ENCODE measurements at places on chromosomes 16 and 17. TPM values are rescaled to one million over a fixed set of nuclear protein-coding genes. Genes with fewer than 3 reads are reported as not detected.

GRAPL gene
- total RNA-seq: 0.31 TPM

PRRT2 gene
- 9.7 TPM for total RNA-seq

TRIM47 gene
- total RNA-seq: 125 TPM

CACNG1 gene
- 0.13 TPM for total RNA-seq

DNAI2 gene
- not detected for total RNA-seq

AOC2 gene
- total RNA-seq: 0.85 TPM

KRTAP4-4 gene
- total RNA-seq: not detected

OTOA gene
- total RNA-seq: not detected

CALB2 gene
- 0.59 TPM for total RNA-seq

CMTM2 gene
- not detected for total RNA-seq

CACNA1H gene
- 31.1 TPM for total RNA-seq

HOXB13 gene
- total RNA-seq: 8.1 TPM

TNK1 gene
- total RNA-seq: 6.2 TPM

RGS11 gene
- total RNA-seq: 10.2 TPM

GAS2L2 gene
- total RNA-seq: not detected

CCT6B gene
- total RNA-seq: 1.5 TPM
